ENCODE measurements at places on chromosomes 2 and 18.

- DNase-seq: no peak
Measured at GRCh38 chr2:7895289-7895688, 786.6 kb upstream of the ID2 start.

DNA sequence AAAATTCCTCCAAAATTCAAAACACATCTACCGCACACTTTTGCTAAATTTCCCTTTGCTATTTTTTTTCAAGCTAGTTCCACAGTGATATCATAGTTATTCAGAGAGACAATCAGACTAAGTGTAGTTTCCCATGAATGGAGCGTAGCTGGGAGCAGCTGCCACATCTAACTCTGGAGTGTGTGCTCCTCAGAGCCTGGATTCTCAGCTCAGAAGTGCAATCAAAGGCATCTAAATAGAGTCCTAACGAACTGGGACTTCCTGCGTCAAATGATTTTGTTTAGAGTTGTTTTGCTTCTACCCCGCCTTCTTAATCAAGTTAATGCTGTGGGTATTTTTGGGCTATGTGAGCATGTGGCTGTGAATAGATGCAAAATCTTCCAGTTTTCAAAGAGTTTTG is 160.3 kb downstream of the TMEM18 start:
- DNase-seq: no peak

GRCh38 chr2:147554521-147555107 is 290.2 kb upstream of the ACVR2A start:
- DNase-seq: no peak

- DNase-seq: no peak
Measured at GRCh38 chr2:3956892-3957291, 253.5 kb downstream of the DCDC2C start.

GRCh38 chr2:71157124-71157793 is 26.8 kb downstream of the MPHOSPH10 start:
- DNase-seq: no peak

DNA sequence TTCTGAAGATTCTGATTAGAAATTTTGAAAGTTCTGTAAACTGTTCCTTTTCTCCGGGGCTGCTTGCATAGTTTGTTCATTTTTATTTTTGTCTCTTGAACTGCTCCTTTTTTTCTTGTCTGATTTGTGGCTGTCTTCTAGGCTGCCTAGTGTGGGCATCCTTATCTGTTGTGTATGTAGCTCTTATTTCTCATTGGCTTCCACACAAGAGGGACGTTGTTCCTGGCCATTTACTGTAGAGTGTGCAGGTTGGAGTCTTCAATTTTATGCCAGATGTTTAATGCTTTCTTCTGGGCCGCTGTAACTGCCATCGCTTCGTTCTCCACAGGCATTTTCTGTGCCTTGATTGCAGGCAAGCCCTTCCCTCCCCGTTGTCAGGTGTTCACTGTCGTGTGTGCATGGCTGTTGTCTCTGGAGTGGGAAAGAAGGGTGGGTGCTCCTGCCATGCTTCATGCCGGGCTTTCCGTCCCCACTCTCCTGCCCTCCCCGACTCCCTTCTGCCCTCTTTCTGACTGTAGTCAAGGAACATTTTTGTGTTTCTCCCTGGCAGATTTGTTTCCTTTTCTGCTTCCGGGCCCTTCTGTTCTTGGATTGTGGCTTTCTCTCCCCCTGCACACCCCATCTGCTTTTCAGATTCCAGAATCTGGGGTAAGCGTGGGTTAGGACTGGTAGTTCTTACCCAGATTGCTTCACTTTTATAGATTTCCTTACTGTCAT is 15.5 kb downstream of the CEP192 start:
- no peak for DNase-seq

- DNase-seq: no peak
Measured at GRCh38 chr2:159262226-159262625, 24.3 kb downstream of the WDSUB1 start.

GRCh38 chr2:106996171-106996769 is 110.3 kb upstream of the ST6GAL2 start:
- DNase-seq: no peak

DNA sequence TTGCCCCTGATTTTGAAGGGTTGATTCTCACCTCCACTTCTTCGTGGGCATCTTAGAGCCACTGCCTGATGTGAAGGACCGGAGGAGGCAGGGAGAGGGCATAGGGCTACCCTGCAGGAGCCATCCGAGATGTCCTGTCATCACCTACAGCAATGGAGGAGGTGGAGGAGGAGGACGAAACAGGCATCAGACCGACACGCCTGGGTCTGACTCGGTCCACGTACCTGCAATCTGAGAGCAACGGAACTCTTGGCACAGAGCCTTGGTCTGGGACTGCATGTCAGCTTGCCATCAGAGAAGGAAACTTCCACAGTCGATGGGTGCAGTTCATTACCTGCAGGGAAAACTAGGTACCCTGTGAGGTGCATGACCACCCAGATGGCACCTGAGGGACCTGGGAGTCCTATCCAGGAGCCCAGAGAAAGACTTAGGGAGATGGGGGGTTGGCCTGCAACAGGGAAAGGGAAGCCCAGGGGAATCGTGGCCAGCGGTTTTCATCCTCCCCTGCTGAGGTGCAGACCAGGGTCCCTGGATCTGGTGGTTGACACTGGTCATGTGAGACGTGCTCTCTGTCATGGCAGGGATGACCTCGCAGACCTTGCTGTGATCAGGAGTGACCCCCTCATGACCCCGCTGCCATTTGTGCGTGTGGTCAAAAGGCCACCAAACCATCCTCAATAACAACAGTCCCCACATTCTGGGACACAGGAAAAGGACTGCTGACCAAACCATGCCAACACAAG is 190.8 kb downstream of the SEPTIN10 start:
- peak; percentile 67 for DNase-seq

DNA sequence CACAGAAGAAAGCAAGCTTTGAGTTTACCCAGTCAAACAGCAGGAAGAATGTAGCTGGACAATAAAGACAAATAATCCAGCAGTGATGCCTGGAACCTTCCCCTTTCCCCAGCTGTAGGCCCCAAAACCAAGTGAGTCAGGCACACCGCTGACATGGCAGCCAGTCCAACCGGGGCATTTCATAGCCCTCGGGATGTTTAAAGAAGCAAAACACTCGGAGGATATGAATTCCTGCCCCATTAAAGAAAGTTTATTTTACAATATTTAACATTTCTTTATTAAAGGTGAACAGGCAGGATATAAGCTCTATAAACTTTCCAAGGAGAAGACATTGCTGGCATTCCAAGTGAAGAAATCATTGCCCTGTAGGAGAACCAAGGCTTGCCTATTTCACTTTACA is 507.6 kb upstream of the TNP1 start:
- DNase-seq: no peak

DNA sequence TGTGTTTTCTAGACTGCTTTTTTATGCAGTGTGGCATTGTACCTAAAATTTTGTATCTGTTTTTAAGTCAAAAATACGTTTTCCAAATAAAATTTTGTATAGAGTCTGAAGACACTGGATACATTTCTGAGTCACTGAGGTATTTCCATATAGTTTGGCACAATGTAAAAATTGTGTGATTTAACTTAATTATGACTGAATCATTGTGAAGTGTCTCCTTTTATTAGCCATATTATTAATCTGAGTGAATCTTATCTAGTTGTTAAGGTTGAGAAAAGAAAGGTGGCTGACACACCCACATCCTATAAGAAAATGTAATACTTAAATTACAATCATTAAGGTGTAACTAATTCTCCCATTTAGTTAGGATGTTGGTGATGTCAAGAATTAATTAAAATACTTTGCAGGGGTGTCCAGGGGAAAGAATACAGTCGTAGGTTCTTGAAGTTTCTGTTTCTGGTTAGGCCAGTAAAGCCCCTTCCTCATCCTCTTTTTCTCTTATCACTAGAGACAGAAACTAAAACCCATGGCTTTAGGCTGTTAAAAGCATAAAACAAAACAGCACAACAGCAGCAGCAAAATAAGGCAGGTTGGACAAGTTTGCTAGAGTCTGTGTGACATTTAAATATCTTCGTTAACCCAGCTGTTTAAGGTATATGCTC is 71.6 kb downstream of the UBE2E3 start:
- DNase-seq: no peak

DNA sequence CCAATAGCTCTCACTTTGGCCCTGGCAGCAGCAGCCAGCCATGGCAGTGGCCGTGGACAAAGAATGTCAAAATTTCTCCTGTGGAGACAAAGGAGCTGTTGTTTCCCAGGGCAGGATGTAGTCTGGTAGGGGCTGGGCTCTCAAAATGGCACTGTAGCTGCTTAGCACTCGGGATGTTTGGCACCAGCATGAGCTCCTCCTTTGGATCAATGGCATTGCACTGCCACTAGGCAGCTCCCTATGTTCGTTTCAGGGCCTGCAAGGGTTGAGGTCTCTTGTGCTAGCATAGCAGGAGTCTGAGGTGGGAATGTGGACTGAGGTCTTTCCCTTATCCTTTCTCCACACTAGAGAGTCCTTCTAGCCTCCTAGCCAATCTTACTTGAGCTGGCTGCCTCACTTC is 948.8 kb upstream of the FAM98A start:
- DNase-seq: no peak

- DNase-seq: no peak
Measured at GRCh38 chr2:83695037-83695436, 764.0 kb downstream of the SUCLG1 start.

DNA sequence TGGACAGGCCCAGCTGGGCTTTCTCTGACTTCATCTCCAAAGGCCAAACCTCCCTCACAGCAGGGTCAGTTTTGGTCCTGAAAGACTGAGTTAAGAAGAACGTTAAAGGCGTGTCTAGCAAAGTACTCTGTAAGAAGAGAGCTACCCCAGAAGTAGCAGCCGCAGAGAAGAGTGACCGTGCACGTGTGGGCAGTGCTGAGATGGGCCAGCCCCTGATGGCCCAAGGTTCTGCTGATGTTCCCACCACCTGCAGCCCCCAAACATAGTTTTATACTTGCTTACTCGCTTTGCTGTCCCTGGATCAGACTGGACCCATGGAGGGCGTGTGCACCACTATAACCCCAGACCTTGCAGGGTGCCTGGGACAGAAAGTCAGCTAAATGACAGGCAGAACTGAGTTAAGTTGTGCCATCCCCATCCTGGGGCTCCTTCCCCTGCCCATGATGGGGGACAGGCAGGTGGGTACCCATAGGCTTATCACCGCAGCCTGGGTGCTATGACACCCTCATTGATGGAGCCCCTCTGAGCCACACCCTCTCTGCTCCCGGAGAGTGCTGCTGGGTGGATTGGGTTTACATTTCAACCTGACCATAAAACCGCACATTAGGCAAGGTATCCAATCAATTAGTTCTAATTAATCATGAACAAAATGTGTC is 367.3 kb upstream of the HS6ST1 start:
- no peak for DNase-seq

DNA sequence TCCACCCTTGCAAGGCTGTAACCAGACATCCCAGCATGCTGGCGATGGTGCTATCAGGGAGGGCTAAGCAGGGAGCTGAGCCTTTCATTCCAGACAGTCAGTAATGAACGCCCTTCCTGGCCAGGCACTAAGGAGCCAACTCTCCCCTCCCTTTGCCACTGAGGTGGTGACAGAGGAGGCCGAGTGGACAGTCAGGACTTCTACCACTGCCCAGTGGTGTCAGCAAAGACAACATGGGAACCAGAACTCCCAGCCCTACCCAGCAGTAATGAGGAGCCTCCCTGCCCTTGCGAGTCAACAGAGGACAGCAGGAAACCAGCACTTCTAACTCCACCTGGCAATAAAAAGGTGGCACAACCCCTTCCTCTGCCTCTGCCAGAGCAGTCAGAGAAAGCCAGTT is 68.6 kb downstream of the ZAP70 start:
- DNase-seq: no peak

DNA sequence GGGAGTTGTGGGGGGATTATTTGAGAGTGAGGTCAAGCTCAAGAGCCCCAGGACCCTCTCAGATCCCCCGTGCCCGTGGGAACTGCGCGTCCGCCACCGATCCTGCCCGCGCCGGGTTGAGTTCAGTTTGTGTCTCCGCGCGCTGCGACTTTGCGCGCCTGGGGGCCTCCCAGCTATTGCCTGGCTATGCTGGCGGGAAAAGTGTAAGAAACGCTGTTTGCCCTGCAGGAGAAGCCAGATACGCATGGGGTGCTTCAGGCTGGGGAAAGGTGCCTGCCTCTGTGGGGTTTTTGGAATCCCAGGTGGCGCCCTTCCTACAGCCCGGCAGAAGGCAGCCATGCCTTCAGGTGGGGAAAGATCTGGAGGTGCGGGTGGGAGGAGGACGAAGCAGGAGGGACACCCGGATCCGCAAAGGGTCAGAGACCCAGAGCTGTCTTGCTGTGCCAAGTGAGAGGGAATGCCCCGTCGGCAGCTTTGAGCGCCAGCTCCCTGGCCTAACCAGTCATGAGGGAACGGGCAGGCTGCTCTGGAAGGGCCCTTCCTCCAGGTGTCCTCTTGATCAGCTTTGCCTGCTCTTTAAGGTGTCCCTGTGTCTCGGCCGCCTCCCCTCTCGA is 22.5 kb downstream of the TEX44 start:
- no peak for DNase-seq

GRCh38 chr2:17850151-17850550 is 28.3 kb upstream of the KCNS3 start:
- DNase-seq: no peak

GRCh38 chr2:108612153-108612513 is 77.9 kb downstream of the LIMS1 start:
- DNase-seq: no peak

Measured in chondrocyte (in vitro differentiated cells).